ENCODE measurements at places on chromosomes 1 and 21.

GRCh38 chr1:175314300-175314699 lies 121.7 kb upstream of the KIAA0040 start:
- no peak for DNase-seq

GRCh38 chr1:208885060-208885459 lies 640.9 kb upstream of the PLXNA2 start:
- DNase-seq: no peak

- no peak for DNase-seq
Observed at GRCh38 chr1:177223359-177223758, 52.6 kb downstream of the BRINP2 start.

DNA sequence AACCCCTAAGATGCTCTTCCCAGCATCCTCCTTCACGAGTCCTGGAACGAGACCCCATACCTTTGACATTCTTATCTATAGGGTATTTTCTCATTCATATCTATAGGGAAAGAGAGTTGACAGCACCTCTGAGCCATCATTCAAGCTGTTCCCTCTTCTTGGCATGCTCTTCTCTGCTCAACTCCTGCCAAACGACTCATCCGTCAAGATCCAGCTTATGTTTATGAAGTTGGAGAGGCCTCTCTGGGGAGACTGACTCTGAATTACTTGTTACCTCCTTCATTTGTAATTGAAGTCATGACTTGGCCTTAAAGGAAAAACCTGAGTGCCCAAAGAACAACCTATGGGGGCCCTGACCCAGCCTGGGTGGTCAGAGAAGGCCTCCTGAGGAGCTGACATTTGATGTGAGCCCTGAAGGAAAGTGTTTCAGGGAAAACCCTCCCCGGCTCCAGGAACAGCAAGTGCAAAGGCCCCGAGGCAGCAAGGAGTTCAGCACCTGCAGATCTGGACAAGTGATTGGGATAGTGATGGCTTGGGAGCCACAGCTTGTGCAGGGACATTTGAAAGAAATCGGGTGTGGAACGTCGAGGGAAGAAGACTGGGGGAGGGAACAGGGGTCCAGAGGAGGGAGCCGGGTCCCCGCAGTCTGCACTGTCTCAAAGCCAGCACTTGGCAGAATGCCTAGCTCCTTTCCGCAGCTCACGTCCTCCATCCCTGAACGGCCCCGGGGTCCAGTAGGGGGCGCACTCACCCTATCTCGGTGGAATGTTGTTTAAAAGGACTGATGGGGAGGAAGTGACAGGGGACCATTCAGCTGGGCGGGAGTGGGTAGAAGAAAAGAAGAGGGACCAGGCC lies 14.0 kb upstream of the CDA start:
- peak; percentile 87 for DNase-seq

- no peak for DNase-seq
Observed at GRCh38 chr1:11516961-11517635, 38.1 kb downstream of the DISP3 start.

GRCh38 chr1:43874716-43875115 lies 58.9 kb upstream of the ARTN start:
- no peak for DNase-seq

DNA sequence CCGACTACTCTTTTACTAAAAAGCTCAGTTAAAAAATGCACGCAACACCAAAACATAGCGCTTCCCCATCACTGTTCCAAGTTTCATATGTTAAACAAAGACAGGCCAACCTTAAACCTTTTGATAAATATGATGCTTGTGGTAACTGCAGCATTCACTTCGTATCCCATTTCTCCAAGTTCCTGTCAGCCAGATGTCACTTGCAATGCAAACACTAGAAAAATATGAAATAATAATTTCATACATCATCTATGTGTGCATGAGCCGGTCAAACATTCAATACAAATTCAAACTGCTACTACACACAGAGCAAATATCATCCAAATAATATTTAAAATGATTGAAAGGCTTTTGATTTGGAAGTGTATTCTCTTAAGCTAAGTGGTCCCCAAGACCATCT lies 636.5 kb downstream of the LMO4 start:
- DNase-seq: no peak

DNA sequence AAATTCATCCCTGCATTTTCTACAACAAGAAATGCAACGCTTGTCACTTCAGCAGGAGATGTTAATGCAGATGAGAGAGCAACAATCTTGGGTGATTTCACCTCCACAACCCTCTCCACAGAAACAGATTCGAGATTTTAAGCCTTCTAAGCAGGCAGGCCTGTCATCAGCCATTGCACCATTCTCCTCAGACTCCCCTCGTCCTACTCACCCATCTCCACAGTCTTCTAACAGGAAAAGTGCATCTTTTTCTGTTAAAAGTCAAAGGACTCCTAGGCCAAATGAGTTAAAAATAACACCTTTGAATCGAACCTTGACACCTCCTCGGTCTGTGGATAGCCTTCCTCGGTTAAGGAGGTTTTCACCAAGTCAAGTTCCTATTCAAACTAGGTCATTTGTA lies 23.4 kb upstream of the GPR25 start:
- no peak for DNase-seq

DNA sequence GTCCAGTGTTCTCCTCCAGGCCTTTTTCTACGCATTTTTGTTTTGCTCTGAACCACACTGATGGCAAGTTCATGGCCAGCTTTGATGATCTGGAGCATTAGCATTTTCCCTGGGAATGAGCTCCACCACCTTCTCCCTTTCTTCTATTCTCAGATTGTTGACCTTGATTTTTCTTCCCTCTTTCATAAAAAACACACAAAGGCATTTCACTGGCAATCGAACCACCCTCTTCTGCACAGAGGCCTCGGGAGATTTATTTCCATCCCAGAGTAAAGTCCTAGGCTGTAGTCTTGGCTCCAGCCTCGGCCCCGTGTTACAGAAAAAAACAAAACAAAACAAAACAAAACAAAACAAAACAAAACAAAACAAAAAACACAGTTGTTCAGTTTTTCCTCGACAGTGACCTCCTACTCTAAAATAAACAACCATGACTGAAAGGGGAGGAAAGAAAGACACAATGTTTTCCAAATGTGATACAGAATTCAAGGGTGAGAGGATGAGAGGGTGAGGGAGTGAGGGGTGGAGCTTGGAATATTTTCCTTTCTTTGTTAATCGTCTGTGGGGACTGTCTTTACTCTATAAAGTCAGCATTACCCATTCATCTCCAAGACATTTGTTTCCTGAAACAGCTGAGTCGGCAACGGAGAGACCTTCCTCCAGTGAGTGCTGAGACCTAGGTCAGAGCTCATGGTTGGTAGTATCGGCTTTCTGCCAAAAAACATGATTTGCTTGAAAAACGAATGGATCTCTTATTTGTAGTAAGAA lies 29.8 kb upstream of the RNF186 start:
- no peak for DNase-seq

DNA sequence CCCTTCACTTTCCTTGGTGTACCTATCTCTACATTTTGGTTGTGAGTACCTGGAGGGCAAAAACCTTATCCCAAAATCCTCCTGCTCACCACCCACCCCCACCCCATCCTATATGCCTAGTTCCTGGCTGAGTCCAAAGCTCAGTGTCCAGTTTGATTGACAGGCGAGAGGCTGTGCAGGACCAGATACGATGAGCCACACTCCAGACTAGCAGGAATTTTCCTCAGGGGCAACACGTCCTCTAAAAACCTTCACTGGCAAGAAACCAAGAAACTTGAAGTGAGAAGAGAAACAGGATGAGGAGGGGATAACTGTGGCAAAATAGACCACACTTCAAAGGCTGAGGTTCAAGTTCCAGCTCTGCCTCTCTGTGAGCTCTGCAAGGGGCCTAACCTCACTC lies 1.1 kb upstream of the SLAMF8 start:
- no peak for DNase-seq

GRCh38 chr1:228095161-228095560 lies 8.0 kb downstream of the C1orf35 start:
- DNase-seq: no peak

- no peak for DNase-seq
Observed at GRCh38 chr21:29674343-29674742, 265.5 kb downstream of the GRIK1 start.

- peak; percentile 78 for DNase-seq
Observed at GRCh38 chr1:243267914-243268653, 12.2 kb downstream of the SDCCAG8 start.

- no peak for DNase-seq
Observed at GRCh38 chr21:31961704-31962103, 88.9 kb downstream of the HUNK start.

DNA sequence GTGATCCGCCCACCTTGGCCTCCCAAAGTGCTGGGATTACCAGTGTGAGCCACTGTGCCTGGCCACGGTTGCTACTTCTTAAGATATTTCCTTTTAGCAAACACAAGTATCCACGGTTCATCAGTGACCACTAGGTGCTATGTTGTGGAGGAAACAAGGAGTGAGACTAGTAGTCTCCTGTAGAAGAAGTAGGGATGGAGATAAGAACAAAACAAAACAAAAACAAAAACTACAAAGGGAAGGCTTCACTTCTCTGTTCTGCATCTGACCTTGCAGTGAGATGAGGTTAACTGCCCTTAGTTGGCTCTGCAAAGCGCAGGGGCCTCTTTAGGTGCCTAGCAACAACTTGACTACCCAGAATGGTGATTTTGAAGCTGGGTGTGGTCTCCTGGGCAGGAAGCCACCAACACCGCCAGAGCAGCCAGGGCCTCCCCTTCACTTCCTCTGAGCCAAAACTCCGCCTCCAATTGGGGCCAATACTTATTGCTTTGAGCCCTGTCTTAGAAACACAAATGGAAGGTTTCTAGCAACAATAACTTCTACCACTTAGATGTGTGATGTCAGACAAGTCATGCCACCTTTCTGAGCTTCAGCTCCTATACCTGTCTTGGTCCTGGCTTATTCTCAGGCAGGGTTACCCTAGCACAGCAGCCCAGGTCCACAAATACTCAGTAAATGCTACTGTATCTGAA lies 12.8 kb upstream of the CDC42 start:
- DNase-seq: peak; percentile 98

DNA sequence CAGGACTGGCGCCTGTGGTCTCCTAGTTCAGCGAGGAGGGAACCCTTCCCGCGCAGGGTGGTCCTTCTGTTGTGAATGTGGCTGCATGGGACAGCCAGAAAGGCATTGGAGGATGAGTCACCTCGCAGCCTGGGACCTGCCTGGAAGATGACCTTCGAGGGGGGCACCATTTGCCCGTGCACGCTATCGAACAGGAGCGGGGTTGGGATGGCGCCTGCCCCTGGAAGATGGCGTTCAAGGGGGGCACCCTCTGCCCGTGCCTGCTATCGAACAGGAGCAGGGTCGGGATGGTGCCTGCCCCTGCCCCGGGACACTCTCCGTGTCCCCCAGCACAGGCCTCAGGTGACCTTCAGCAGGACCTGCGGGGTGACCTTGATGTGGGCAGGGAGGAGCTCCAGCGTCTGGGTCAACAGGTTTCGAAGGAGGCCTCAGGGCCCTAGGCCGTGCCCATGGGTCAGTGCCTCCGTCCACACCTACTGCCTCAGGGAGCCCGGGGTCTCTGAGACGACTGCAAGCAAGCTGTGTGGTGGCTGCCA lies 1.7 kb upstream of the ACTRT2 start:
- DNase-seq: no peak

GRCh38 chr1:44592208-44593145 lies 81.8 kb downstream of the TMEM53 start:
- DNase-seq: no peak

- DNase-seq: peak; percentile 27
Observed at GRCh38 chr1:8943498-8944405, 1.9 kb upstream of the CA6 start.

- DNase-seq: no peak
Observed at GRCh38 chr1:39322431-39322830, 117.9 kb downstream of the MACF1 start.

DNA sequence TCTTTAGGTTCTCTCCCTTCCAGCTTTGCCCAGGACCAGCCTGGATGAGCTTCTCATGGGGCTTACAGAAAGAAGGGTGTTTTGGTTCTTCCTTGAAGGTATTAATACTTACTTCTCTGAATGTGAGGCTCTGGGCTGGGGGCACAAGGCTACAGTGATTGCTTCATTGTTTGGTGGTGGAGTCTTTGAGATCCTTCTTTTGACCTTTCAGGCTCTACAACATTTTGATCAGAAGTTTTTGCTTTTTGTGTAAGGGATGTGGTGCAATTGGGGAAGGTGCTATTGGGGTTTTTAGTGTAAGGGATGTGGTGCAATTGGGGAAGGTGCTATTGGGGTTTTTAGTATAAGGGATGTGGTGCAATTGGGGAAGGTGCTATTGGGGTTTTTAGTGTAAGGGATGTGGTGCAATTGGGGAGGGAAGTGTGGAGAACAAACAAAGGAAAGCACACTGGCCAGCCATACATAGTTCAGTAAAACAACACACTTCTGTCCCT lies 103.6 kb upstream of the IVNS1ABP start:
- peak; percentile 15 for DNase-seq

GRCh38 chr1:234597894-234598293 lies 12.1 kb downstream of the IRF2BP2 start:
- peak; percentile 70 for DNase-seq

DNA sequence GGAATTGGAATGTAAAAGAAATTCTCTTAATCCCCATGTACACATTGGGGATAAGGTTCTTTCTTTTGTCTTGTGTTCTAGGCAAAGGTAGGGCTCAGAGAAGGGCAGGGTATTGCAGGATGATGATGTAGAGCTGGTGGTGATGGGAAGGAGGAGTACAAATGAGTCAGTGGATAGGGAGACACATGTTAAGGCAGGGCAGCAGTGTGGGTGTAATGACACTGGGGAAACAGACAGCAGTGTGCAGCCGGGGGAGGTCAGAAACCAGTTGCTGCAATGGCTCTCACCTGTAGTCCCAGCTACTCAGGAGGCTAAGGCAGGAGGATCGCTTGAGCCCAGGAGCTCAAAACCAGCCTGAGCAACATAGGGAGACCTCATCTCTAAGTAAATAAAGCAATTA lies 5.1 kb downstream of the NLRP3 start:
- DNase-seq: no peak

DNA sequence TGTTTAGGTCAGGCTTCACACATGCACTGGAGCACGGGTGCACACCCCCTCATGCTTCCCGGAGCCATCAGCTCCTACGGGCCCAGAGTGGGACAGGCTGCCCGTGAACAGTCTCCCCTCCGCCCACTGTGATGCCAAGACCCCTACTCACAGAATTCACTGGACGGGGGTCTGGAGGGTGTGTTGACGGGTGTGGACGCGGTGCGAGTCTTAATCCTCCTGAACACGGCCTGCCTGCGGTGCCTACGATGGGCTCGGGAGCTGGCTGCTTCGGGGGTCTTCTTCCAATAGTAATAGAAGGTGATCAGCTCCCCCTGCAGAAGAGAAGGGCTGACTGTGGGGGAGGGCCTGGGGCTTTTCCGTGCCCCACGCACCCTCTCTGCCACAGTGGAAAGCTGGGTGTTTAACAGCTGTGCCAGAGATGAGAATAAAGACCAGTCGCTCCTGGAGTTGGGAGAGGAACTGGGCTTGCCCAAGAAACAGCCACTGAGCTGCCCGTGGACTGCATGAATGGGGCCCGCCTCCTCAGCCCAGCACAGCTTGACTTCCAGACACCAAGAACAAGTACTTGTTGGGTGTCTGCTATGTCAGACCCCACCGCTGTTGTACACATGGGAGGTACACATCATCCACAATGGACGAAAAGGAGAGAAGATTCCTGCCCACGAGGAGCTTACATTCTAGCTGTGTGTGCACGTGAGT lies 47.9 kb downstream of the SLC45A1 start:
- no peak for DNase-seq

- no peak for DNase-seq
Observed at GRCh38 chr1:175005085-175005783, 5.5 kb downstream of the CACYBP start.

- DNase-seq: no peak
Observed at GRCh38 chr1:208329300-208329699, 85.1 kb upstream of the PLXNA2 start.

Data from common myeloid progenitor, CD34-positive (primary cell).